Aorta (tissue), 5 donors: ENCODE measurements at places on chromosomes 16 and 17. TPM values are rescaled to one million over a fixed set of nuclear protein-coding genes. Genes with fewer than 3 reads are reported as not detected.

NOG gene
- 0.84 TPM for total RNA-seq

SGCA gene
- 91.8 TPM for total RNA-seq

ITGB4 gene
- total RNA-seq, result 69.5 TPM

GPRC5C gene
- 43.6 TPM for total RNA-seq

PRSS8 gene
- total RNA-seq, result not detected

SOX8 gene
- 2.2 TPM for total RNA-seq

STX4 gene
- total RNA-seq, result 73.5 TPM

SEC14L1 gene
- 99.8 TPM for total RNA-seq

IGSF6 gene
- 4.4 TPM for total RNA-seq

CDR2L gene
- total RNA-seq, result 20.2 TPM

PSKH1 gene
- 30.4 TPM for total RNA-seq

ACE gene
- total RNA-seq, result 30.5 TPM

FBXW10 gene
- not detected for total RNA-seq

CCL7 gene
- not detected for total RNA-seq

KRT20 gene
- total RNA-seq, result not detected

CETP gene
- 0.49 TPM for total RNA-seq

NOL3 gene
- total RNA-seq, result 24.4 TPM

KCNG4 gene
- total RNA-seq, result not detected

CD300A gene
- total RNA-seq, result 10.3 TPM

TPSD1 gene
- total RNA-seq, result not detected

TPSAB1 gene
- 38.0 TPM for total RNA-seq

RPL19 gene
- total RNA-seq, result 1,206 TPM

KRTAP4-6 gene
- not detected for total RNA-seq

SCNN1G gene
- total RNA-seq, result not detected

KSR1 gene
- 75.7 TPM for total RNA-seq

CLEC19A gene
- total RNA-seq, result not detected

SLFN12L gene
- total RNA-seq, result 6.3 TPM

VWA3A gene
- 0.39 TPM for total RNA-seq

C16orf96 gene
- total RNA-seq, result 0.24 TPM

ARL5C gene
- 0.54 TPM for total RNA-seq

DVL2 gene
- 25.2 TPM for total RNA-seq

USP36 gene
- 68.1 TPM for total RNA-seq

STH gene
- not detected for total RNA-seq

CENPT gene
- total RNA-seq, result 57.9 TPM

SOX9 gene
- 3.8 TPM for total RNA-seq

CDYL2 gene
- 12.8 TPM for total RNA-seq

IKZF3 gene
- 1.7 TPM for total RNA-seq

FZD2 gene
- total RNA-seq, result 7.4 TPM

SEZ6L2 gene
- 1.4 TPM for total RNA-seq

SP6 gene
- total RNA-seq, result 0.81 TPM

FBXL16 gene
- 0.16 TPM for total RNA-seq

PRAC2 gene
- not detected for total RNA-seq

HERPUD1 gene
- total RNA-seq, result 152 TPM

IRF8 gene
- 12.5 TPM for total RNA-seq

OR4D1 gene
- total RNA-seq, result not detected

CD300LB gene
- 1.3 TPM for total RNA-seq

CALB2 gene
- total RNA-seq, result 1.1 TPM
